GM23248 (cell line): ENCODE measurements at places on chromosomes 2 and 18. TPM values are rescaled to one million over a fixed set of nuclear protein-coding genes. Genes with fewer than 3 reads are reported as not detected.

Gene TRIB2
- total RNA-seq: 43.8 and 46.9 TPM in 2 replicates

Gene GRP
- total RNA-seq: not detected in 2 replicates

DNA sequence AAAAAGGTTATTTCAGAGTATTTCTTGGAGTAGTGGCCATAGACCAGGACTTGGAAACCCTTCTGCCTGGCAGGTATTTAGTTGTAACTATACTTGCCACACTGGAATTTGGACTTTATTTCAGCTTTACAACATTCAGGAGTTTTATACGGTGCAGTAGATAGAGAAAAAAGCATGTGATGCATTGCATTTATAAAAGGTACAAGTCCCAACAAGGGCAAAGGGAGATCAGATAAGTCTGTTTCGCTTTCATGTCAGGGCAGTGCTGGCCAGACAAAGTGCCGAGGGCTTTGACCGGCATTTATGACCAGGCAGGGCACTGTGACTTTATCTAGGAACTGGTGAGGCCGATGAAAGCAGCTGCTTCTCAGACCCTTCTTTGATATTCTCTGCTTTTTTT, 145.4 kb downstream of the RTN4 start:
- DNase-seq: no peak

Gene NGEF
- 0.43 TPM in 1 of 2 replicates, not detected in the other for total RNA-seq

- DNase-seq: no peak
Measured at GRCh38 chr18:58032233-58032632, 11.8 kb upstream of the NEDD4L start.

- DNase-seq: peak; percentile 59
Measured at GRCh38 chr2:226423498-226423960, 376.1 kb downstream of the IRS1 start.

GRCh38 chr2:3490191-3491170, 28.9 kb downstream of the ADI1 start:
- no peak for DNase-seq

Gene RND3
- total RNA-seq: 244 and 271 TPM in 2 replicates

Gene AP1S3
- 0.43 and 1.8 TPM in 2 replicates for total RNA-seq

Gene ARHGAP25
- total RNA-seq: not detected in 2 replicates

DNA sequence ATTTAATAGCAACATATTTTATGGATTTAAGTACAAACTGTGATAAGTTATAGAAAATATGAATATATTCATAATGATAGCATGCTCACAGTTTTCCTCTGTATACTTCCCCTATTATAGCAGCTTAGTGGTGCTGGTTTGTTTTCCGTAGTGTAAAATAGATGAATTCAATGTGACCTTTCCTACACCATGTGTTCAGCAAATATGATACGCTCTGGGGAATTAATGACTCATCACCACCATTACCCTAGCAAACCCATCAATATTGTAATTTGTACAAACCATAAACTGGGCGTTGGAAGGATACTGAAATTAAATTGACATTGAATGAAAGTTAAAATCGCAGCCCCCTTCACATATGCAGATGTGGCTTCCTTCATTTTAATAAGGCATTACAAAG, 58.7 kb upstream of the CDH19 start:
- no peak for DNase-seq

Gene M1AP
- total RNA-seq: 0.25 and 1.5 TPM in 2 replicates

DNA sequence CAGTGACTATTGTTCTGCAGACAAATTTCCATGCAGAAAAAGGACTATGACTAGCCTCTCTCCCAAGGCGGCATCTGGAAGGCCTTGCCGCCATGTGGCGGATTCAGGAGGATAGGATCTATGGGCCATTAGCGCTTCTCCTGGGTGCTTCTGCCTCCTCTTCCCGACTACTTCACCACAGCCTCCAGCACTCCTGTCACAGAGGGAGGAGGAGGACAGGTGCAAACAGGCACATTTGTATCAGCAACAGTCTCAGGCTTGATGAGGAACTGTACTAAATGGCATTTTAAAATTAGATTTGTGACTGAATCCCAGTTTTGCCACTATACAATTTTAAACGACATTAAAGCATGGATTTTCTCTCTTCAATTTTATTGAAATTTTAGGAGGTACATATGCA, 114.9 kb downstream of the NOL10 start:
- DNase-seq: no peak

- DNase-seq: no peak
Measured at GRCh38 chr2:26655611-26656195, 14.5 kb upstream of the CIB4 start.

Gene DPP10
- total RNA-seq: not detected in 2 replicates

Gene ZSWIM2
- total RNA-seq: not detected in 2 replicates

DNA sequence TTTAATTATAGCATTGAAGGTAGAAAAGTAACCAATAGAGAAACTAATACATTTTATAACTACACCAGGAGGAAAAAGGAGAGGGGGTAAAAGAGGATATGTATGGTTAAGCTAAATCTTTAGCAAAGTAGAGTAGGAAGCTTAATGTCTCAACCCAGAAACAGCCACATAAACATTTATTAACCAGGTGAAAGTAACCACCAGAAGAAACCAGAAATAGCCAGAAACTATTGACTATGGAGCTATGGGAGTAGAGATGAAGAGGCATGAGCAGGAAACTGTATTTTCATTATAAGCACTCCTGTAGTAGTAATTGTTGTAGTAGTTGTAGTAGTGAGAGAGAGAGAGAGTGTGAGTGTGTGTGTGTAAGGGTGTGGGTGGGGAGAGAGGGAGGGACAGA, 617.5 kb upstream of the CHAC2 start:
- DNase-seq: no peak

DNA sequence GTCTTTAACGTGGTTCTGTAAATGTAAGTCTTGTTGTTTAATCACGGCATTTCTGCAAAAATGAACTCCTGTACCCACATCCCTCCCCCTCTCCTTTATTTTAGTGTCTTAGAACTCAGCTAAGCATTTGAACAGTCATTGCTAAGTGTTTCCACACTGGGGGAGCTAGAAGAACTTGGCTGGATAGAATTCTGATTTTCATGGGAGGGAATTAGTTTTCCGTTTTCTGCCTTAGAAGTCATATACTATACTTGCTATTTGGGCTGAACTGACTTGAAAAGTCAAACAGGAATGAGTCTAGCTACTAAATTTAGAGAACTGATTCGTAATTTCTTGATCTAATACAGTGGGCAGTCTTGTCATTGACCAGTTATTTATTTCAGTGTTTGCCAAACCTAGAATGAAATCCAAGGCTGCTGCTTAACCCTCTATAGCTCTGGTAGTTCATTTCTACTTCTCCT, 61.1 kb downstream of the FMNL2 start:
- peak; percentile 76 for DNase-seq

GRCh38 chr2:20148923-20149702, 75.8 kb downstream of the SDC1 start:
- peak; percentile 74 for DNase-seq

- no peak for DNase-seq
Measured at GRCh38 chr18:41923446-41923845, 31.6 kb upstream of the PIK3C3 start.

DNA sequence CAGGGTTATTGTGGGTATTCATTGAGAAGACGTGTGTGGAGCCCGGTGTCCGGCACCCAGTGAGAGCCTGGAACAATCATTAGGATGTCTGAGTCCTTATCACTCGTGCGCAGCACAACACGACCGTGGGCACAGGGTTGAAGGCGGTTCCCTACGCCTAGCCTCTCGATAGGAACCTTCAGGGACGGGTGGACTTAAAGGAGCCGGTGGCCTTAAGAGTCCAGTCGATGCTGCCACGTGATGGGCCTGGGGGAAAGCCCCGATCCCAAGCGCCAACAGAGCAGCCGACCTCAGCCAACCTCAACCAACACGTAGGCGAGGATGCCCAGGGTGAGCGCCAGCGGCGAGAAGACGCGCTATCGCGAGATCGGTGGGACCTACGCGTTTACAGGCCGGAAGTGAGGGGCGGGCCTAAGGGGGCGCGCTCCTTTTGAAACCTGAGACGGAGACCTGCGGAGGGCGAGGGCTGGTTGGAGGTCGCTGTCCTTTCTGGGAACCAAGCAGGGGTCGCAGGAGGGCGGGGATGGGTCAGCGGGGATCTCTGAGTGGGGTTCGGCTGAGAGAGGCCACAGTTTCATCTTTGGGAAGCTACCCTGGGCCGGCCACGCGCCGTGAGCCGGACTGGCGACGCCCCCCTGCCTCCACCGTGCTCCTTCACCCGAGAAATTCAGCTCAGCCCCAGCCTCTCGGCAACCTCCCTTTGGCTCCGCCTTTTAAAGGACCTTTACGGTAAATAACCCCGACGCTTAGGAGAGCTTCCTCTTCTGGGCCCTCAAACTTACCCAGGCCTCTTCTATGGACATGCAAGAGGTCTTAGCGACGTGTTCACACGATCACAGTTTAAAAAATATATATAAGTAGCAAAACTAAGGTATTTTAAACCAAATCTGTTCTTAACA, 28.3 kb downstream of the WNT10A start:
- DNase-seq: peak; percentile 94

- DNase-seq: peak; percentile 52
Measured at GRCh38 chr2:72572501-72572900, 253.3 kb downstream of the EXOC6B start.

Gene GREB1L
- total RNA-seq: 3.0 and 3.3 TPM in 2 replicates

DNA sequence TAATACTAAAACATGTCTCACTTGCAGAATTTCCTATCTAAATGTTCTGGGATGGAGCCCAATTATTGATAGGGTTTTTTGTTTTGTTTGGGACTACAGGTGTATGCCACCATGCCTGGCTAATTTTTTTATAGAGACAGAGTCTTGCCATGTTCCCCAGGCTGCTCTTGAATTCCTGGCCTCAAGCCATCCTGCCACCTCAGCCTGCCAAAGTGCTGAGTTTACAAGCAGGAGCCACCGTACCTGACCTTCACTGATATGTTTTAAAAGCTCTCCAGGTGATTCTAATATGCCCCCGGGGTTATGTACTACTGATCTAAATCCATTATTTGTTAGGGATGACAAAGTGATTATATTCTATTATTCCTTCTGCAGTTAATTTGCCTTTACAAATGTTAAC, 2.2 kb downstream of the ELAC1 start:
- DNase-seq: no peak

DNA sequence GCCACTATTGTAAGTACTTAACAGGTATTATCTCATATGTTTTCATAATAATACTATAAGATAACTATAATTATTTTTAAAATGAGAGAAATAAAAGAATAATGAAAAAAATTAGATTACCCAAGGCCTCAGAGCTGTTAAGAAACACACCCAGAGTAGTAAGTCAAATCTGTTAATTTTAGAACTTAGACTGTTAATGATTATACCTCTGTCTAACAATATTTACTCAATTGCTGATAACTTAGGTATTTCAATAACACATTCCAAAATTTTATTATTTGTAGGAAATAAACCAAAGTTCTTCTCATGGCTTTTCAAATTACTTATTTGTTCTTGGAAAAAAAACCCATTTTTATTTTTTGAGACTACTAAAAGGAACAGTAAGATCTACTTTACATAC, 227.5 kb upstream of the KCNH7 start:
- no peak for DNase-seq

Gene TUBA3E
- not detected in 2 replicates for total RNA-seq

Gene ADCYAP1
- not detected in 2 replicates for total RNA-seq

GRCh38 chr2:29417630-29418029, 302.4 kb downstream of the CLIP4 start:
- no peak for DNase-seq

DNA sequence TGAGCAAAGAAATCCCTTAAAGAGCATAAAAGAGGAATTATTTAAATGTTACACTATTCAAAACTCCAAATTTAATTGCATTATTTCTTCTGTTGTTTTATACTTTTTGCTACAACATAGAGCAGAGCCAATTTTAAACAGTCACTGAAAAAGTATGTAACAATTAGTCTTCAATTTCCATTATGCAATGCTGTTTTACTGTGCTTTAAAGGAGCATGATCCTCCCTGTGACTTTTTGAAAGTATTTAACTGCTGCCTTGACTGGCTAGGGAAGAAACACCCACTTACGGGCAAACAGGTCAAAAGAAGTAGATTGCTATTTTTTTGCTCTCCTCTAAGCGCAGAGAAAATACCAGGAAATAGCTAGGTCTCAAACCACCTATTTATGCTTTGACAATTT, 217.4 kb upstream of the GCFC2 start:
- DNase-seq: peak; percentile 5

DNA sequence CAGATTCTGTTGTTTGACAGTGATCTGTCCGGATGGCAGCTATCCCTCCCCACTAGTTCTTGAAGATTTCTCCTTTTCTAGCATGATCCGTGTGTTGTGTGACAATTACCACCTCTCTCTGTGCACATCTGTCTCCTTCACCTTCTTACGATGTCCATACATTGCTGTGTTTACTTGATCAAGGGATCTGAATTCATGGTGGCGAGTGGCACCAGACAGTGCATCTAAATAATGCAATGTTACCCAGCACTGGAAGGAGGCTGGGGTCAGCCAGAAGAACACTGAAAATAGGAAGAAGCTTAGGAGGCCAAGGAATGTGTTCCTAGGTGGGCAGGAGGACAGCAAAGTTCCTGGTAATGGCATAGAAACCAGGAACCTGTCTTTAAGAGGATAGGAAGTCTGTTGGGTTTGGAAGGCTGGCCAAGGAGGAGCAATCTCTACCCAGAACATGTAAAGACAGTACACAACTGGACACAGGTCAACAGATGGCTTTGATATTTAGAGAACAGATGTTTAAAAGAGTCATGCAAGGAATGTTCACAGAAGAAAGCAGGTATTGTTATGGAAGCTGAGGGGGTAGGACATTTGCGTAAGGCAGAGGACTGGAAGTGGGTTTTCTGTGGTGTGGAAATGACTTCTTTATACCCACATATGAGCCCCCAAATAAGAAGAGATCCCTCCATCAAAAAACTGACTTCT, 126.4 kb downstream of the HRH4 start:
- no peak for DNase-seq

DNA sequence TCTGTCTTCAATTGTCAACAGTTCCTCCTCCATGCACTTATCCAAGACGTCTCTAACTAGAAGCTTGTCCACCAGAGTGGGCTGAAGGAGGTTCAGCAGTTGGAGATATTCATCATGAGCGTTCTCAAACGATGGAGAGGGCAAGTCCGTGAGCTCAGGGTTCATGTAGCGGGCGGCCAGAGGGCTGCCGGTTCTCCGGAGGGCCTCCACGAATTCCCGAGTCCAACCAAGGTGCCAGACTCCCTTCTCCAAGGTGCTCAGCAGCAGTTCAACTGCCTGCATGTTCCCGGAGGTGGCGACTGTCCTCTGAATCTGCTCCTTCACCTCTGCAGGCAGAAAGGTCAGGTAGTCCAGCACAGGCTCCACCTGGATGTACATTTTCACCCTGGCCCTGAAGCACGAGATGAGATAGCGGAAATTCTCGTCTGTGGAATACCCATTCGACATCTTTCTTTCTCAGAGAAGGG, 590 bp downstream of the IFIH1 start:
- peak; percentile 64 for DNase-seq

- DNase-seq: no peak
Measured at GRCh38 chr18:41647914-41648313, 307.1 kb upstream of the PIK3C3 start.

Gene CNGA3
- total RNA-seq: under 0.01 and 0.51 TPM in 2 replicates

Gene GLI2
- total RNA-seq: 5.1 and 8.3 TPM in 2 replicates

Gene LPIN1
- total RNA-seq: 11.3 and 12.6 TPM in 2 replicates

- peak; percentile 58 for DNase-seq
Measured at GRCh38 chr18:68564961-68565360, 149.9 kb downstream of the TMX3 start.
